LNCaP clone FGC (cell line): ENCODE measurements at places on chromosomes 4 and X.

- DNase-seq = no peak
These were observed 105.9 kb upstream of the TENM3 start for GRCh38 chr4:182137343-182137742.

- DNase-seq = no peak
These were observed 6.8 kb downstream of the MMAA start for GRCh38 chr4:145625677-145626622.

- no peak for DNase-seq
These were observed 60.6 kb downstream of the F8 start for GRCh38 chrX:154961947-154962346.

DNA sequence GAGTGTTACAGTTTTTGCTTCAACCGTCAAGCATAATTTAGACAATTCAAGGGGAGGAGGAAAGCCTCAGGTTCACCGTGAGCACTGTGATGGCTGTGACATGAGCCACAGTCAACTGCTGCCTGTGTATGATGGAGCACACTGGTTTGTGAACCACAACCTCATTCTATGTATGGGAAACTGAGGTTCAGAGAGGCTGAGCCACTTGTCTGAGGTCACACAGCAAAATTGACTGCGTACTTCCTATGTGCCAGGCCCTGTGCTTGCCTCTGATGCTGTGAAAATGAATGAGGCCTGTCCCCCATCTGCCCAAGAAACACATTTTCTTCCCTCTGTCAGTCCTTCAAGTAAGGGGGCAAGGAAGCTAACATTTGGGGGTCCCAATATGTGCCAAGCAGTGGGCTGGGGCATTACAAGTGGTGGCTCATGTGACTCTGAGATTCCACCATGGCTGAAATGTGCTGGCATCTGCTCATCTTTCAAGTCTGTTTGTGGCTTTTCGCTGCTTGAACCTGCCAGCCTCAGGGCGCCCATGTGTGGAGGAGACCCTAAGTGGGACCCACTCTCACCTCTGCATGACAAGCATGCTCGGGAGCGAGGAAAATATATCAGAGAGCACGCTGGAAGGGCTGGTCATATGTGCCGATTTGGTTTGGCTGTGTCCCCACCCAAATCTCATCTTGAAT is 79.7 kb downstream of the ADRA2C start:
- DNase-seq = no peak

DNA sequence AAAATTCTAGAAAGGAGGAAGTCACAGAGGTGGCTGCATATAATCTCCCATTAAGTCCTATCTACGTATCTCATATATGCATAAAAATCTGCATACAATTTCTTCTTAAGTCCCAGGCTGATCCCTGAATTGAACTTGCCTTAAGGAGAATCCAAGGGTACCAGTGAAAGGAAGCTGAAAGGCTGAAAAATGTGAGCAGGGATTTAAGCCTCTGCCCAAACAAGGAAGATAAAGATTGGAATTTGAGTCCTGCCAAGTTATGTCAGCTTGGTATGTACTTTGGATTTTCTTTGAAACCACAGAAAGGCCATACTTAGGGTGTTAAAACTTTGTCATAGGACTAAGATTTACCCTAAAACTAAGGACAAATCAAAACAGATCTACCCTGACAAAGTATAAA is 26.5 kb upstream of the GEMIN8 start:
- DNase-seq = no peak

- no peak for DNase-seq
These were observed 24.2 kb downstream of the CXorf58 start for GRCh38 chrX:23932046-23932445.

DNA sequence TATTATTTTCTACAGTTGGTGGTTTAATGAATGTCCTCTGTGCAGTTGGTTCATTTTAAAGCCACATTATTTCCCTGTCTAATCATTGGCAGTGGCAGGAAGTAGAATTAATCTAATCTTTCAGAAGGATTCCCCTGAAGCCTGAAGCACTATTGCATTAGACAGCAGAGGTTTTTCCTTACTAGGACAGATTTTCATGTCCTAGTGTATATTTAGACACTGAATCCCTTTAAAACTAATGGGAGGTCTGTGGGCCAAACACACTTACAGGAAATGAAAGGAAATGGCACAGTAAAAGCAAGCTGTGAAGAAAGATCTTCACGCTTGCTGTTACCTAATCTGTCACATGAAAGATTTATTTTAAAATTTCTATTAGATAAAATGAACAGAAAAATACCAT is 165.2 kb downstream of the SLC39A8 start:
- no peak for DNase-seq

DNA sequence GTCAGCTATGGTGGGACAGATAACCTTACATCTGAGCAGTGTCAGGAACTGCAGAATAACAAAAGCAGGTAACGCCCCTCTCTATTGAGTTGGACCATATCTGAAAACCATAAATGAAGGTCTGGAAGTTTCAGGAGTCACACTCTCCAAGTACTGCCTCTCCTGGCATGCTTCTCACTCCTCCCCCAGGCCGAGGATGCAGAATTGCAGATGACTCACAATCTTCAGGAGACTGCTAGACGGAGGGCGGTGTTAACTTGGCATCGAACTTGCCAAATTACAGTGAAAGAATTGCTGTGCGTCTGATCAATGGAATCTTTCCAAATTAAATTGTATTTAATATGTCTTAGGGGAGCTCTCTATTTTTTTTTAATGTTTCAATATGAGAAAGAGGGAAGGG is 67.1 kb upstream of the TRIM2 start:
- no peak for DNase-seq

DNA sequence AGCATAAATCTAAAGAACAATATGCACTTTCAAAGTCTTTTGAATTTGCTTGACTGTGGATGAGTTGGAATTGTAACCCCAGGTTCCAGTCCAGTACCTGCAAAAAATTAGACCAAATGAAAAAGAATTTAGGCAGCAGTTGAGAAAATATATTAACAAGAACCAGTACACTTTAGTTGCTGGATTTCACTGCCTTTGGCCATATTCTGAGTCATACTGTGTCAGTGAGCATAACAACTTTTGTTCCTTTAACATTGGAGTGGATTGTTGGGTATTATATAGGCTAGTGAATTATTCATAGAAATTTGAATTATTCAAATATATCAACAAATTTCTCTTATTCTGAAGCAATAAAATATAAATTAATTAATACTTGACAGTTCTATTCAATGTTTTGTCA is 101.5 kb upstream of the SMAD1 start:
- DNase-seq = no peak

DNA sequence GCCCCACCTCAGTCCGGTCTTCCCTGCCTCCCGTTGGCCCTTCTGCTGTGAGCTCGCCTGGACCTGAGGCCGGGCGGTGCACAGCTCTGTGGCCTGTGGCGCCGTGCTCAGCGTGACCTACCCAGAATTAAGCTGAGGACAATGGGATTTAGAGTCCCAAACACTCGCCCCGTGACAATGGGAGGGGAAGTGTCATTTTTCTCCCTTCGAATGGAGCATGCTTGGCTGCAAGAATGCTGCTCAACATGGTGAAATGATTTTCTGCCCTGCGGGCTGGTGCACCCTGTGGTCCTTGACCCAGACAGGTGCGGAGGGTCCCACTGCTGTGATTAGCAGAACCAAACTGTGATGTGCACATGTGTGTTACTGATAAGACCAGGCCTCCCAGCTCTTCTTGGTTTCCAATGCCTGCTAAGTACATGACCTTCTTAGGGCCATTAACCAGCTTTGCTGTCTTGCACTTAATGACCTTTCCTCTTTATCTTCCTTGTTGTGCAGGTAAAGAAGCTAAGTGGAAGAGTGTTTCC is 772 bp downstream of the EOLA1 start:
- no peak for DNase-seq

DNA sequence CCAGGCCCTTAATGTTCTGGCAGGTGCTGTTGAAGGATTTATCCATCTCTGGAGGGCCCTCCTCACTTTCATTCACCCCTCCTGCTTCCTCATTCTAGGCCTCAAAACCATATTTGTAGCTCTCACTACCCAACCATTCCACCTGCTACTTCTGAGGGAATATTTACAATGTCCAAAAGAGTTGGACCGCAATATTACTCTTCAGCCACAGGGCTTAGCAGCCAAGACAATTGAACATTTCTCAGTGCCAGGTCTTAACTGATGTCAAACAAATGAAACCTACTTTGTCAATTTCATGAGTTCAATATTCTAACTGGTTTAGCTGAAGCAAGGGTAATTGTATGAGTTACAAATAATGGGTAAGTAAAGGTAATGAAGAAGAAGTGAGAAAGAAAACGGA is 113.2 kb downstream of the ENOX2 start:
- DNase-seq = no peak

- DNase-seq = no peak
These were observed 184.7 kb upstream of the ZCCHC13 start for GRCh38 chrX:74119016-74119910.

GRCh38 chrX:12903646-12904045 is 2.8 kb upstream of the TLR8 start:
- no peak for DNase-seq

DNA sequence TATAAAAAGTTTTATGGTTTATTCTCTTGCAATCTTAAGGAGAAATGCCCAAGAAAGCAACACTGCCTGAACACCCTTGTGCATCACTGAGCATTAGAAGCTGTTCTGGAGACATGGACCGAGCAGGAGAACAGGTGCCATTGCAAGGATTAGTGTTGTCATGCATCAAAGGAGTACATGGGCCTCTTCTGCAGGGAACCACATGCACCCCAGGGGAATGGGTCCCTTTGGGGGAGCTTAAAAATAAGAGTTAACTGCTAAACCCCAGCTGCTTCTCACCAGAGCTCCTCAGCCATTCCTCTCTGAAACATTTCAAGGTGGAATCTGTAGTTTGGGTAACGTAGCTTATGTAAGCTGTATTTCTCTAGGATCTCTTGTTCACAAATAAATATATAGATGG is 353.0 kb upstream of the SLC7A11 start:
- DNase-seq = no peak

DNA sequence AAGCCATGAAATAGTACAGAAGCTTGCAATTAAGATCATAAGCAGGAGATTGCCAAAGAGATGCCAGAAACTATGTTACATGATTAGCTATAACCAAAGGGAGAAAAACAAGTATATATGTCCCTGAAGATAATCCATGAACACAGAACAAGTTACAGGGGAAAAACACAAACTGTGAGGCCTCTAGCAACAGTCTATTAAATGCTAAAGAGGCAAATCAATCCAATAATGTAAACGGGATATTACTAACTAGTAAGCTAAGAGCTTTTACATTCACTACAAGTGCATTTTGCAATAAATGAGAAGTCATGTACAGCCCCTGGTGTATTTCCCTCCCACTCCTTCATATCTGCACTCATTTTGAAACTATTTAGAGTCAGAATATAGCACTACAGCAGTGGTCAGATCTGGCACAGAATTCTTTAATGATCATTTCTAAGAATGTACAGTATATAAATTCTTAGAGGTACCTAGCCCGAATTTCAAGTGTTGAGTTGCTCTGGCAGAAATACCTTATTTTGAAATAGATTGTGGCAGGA is 449.8 kb upstream of the SMIM31 start:
- DNase-seq = no peak

- DNase-seq = no peak
These were observed 5.8 kb upstream of the CLNK start for GRCh38 chr4:10690185-10690907.

- DNase-seq = no peak
These were observed 28.8 kb downstream of the AMELX start for GRCh38 chrX:11321986-11322385.
